ENCODE measurements at places on chromosomes 7 and 10.

DNA sequence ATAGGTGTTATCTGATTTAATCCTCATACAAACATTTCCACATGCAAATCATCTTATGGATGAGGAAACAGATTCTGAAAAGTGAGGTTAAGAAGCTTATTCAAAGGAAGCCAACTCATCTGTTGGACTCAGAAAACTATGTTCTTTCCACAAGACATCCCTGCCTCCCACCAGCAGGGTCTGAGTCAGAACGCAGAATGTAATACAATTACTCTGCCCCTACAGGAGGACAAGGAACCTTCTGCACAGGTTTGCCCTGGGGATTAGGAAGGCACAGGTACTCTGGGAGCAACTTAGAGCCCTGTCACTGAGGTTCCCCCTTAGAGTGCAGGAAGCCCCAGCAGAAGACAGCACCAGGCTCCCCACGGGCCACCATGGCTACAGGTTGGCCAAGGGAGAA, 255.7 kb downstream of the TNS3 start:
- DNase-seq = no peak

- no peak for DNase-seq
Observed at GRCh38 chr10:83533290-83533689, 606.0 kb upstream of the GHITM start.

DNA sequence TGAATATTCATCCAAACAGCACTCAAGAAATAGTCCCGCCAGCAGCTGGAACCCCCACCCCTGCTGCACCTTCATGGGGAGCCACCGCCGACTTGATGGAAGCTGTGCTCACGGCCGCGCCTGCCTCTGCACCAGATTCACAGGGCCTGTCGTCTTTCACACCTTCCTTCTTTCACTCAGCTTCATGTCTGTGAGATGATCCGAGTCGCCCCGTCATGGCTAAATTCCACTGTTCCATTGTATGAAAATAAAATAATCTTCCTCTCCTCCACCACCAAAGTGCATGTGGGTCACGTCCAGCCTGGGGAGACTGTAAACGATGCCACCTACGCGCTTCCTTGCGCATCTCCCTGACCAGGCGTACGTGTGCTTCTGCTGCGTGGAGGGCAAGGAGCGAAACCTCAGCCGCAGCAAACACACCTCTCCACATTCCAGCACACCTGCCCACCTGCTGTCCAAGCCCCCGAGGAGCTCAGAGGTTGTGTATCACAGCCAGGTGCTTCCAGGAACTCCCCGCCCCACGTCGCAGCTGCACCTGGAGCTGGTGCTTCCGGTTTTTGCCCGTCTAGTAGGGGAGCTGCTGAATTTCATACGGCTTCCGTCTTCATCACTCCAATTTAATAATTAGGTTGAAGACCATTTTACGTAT, 137.0 kb downstream of the PTPRN2 start:
- DNase-seq = no peak

GRCh38 chr7:14233076-14233867, 243.8 kb upstream of the ETV1 start:
- no peak for DNase-seq

- DNase-seq = no peak
Observed at GRCh38 chr10:17793823-17794644, 15.1 kb upstream of the MRC1 start.

DNA sequence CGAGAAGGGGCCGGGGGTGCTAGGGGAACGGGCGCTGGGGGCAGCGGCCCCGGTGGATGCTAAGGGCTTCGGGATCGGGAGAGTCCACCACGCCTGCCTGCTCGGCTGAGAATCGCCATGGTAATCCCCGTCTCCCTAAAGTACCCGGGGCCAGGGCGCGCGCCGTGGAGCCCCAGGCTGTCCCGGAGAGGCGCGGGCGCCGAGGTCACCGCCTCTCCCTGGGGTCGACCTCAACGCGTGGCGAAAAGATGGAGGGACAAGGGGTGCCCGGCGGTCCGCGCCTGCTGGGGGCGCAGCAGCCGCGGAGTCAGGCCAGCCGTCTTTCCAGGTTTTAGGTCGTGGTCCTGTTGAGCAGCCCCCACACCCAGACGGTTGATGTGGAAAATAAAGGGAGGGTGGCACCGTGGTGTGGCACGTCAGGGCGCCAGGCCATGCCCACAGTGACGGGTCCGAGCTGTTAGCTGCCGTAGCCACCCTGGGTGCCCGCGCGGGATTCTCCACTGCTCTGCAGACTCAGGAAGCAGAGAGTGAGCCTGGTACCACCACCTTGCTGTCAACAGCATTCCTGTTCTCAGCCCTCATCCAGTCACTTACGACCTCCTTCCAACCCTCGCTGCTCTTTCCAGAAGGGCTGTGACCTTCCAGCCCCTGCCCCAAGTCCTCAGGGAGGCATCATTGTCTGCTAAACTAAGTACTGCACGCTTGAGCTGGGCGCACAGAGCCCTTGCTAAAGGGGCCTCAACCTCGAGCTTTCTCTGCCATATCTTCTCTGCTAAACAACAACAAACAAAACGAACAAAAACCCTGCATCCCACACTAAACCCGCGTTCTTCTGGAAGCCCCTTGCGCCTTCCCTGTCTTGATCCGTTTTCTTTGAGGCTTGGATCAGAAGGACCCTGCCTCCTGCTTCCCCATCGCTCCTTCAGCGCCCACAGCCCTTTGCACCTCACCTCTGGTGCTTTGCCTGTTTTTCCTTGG, 666 bp downstream of the SMKR1 start:
- no peak for DNase-seq

- DNase-seq = no peak
Observed at GRCh38 chr10:100907773-100908363, 4.9 kb upstream of the SLF2 start.

GRCh38 chr7:39670052-39670451, 46.7 kb downstream of the RALA start:
- DNase-seq = no peak

- DNase-seq = no peak
Observed at GRCh38 chr10:5476918-5477525, 22.3 kb downstream of the CALML5 start.

Measured in CD4-positive, alpha-beta T cell treated with Interleukin-6 for 4 hours (primary cell).